Motor neuron (in vitro differentiated cells): ENCODE measurements at places on chromosomes 16 and 17. TPM values are rescaled to one million over a fixed set of nuclear protein-coding genes. Genes with fewer than 3 reads are reported as not detected.

The TGFB1I1 gene
- total RNA-seq, result 14.1 and 18.3 TPM in 2 replicates

The WNT9B gene
- total RNA-seq, result 1.3 and 1.4 TPM in 2 replicates

The C16orf86 gene
- total RNA-seq, result 3.1 TPM in 2 replicates

The COL1A1 gene
- total RNA-seq, result 18.1 and 18.4 TPM in 2 replicates

The FGF11 gene
- total RNA-seq, result 10.6 and 11.4 TPM in 2 replicates

The NT5C3B gene
- 55.6 and 63.3 TPM in 2 replicates for total RNA-seq

GRCh38 chr16:24829153-24829552 is 16.6 kb upstream of the SLC5A11 start:
- ATAC-seq, result no peak

GRCh38 chr16:64196444-64196843 is 925.4 kb downstream of the CDH11 start:
- ATAC-seq, result no peak

DNA sequence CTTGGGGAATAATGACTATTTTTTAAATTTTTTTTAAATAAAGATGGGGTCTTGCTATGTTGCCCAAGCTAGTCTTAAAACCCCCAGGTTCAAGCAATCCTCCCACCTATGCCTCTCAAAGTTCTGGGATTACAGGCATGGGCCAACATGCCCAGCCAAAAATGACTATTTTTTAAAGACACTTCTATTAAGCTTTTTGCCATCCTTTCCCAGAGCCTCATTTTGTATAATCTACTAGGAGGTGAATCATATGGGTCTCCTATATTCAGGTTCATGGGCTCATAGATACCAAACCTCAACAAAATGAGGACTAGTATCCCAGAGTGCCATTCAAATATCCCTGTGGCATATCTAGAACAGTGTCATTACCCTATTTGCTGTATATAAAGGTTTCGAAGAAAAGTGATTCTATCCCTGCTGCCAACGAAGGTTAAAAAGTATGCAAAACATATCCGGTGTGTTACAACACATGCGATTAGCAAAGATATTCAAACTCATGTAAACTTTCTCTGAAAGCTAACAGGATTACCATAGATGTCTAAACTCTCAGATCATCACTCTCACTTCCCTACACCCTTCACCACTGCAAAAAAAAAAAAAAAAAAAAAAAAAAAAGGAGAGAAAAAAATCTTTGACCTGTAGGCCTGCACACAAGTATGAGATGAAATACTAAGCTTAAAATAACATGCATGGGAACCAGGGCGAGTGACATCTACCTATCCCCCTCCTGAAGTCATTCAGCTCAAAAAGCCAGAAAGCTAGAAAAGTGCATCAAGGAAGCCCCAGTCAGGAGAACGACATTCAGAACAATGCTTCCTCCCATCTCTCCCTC is 23.5 kb downstream of the XPO6 start:
- no peak for ATAC-seq

DNA sequence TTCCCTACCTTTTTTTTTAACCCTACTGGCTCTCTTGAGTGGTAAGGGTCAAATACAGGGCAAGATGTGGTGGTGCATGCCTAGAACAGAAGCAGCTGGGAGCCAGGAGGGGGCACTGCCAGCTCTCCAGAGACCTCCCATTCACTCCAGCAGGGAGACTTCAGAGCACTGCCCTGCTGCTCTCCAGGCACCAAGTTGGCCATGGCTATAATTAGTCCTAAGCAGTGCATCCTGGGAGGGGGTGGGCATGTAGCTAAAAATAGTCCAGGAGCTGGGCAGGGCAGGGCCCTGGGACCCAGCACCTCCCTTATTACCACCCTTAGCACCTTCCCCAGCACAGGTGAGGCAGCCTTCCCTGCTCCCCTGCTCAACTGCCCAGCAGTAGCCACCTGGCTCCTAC is 3.5 kb downstream of the CORO6 start:
- no peak for ATAC-seq

- peak; percentile 20 for ATAC-seq
Observed at GRCh38 chr17:44198721-44199552, 747 bp downstream of the ATXN7L3 start.

DNA sequence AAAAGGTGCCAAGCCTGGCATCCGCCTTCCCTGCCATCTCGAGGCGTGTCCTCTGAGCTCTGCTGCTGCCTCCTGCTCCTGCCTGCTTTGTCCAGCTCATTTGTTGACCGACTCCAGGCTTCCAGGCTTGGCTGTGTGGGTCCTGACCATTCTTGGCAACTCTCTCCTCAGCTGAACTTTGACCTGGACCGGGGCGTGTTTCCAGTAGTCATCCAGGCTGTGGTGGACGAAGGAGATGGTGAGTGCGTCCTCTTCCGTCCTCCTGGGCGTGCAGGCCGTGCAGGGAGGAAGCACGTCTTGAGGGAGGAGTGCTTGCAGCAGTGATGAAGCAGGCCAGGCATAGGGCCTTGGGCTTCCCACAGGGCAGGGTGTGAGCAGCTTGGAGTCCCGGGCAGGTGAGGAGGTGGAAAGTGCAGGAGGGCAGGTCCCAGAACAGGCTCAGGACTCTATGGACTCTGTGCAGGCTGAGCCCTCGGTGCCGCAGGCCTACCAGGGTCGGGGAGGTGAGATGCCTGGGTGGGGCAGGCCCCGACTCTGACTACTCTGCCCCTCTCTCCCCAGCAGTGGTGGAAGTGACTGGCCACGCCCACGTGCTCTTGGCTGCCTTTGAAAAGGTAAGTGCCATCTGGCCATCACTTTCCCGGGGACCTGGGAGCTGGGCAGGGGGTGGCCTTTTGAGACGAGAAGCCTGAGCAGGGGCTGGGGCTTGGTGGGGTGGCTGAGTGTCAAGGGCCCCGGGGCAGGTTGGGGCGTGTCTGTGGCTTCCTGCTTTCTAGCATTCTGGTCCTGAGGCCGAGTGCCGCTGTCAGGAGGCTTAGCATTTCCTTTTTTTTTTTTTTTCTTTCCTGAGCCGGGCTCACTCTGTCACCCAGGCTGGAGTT is 28.6 kb upstream of the NUDT16L1 start:
- ATAC-seq, result no peak

DNA sequence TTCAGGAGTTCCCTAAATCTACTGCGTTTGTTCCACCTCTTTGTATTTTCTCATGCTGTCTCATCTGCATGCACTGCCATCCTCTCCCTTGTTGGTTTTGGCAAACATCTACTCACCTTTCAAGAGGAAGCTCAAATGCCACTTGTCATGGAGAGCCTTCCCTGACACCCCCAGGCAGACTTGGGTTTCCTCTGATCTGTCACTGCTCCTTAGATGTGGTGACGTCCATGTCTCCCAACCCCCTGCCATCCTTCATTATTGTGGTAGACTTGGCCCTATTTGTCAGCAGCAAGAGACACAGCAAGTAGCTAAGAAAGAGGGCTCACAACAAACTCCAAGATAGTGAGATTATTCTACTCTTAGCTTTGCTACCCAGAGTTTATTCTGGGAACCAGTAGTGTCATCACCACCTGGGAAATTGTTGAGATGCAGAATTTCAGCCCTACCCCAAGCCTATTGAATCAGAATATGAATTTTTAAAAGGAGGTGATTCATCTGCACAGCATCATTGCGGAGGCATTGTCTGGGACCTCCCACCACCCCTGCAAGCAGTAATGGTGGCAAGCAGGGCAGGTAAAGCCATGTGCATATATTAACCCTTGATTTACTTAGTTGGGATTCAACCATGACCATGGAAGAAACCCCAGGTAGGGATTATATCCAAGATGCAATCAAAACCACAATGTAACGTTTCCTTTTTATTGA is 248.9 kb downstream of the SHISA9 start:
- ATAC-seq, result no peak

DNA sequence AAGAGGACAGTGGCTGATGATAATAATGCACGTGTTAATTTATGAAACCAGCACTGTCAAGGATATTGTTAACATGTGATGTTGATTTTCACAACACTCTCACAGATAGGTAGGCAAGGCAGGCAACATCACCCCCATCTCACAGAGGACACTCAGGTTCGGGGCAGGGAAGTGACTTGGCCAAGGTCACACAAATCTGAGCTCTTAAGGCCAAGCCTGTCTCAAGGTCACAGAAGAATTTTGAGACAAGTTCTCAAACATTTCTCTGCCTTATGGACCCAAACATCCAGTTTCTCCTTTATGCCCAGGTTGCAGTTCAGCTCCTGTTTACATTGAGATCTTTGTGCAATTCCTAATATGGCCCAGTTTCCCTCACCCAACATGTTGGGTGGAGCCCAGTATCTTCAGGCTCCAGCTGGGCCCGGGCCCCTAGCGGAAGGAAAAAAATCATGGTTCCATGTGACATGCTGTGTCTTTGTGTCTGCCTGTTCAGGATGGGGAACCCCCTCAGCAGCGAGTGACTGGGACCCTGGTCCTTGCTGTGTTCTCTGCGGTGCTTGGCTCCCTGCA is 1.3 kb downstream of the SLC2A4 start:
- no peak for ATAC-seq

DNA sequence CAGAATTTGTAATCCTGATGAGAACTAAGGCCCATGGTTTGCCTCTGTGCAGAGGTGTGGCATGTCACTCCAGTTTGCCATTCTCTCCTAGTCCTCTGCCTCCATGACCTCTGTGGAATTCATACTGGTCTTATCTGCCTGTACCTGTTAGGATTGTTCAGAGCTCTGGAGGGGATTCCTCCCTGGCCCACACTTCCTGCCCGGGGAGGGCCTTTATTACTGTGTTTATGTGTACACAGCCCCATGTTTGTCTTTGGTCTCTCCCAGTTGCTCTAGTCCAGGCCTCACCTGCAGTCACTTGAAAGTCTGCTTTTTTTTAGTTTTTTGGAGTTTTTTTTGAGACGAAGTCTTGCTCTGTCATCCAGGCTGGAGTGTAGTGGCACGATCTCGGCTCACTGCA is 36.4 kb downstream of the RHBDL3 start:
- no peak for ATAC-seq

DNA sequence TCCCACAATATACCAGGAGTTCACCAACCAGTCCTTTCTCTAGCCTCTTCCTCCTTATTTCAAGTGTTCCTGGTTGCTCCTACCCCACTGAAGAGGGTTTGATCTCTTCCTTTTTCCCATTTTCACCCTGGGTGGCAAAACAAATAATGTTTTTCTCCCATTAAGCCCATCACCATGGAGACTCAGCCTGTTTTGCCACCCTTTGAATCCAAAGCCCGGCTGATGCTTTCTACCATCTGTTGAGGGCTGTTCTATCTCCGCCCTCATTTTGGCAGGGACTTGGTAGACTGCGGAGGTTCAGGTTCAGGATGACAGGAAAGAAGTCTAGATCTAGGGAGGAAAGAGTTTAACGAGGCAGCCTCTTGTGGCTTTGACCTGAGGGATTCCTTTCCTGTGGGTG is 2.6 kb downstream of the DNAH2 start:
- no peak for ATAC-seq

DNA sequence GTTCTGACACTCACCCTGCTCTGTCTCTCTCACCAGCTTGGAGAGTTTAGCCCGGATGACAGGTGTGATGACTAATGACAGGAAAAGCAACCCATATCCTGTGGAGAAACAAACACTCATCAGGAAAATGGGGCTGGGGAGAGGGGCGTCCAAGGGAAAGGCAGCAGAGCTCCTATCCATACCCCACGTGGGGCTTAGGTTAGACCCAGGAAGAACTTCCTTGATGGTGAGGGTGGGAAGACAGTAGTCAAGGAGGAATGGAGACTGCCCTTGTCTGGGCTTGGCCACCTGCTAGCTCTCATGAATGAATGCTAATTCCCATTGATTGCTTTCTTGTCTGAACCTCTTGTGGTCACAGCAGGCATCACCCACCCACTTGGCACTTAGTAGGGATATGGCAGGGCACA is 3.8 kb downstream of the SLC46A1 start:
- ATAC-seq, result no peak

- no peak for ATAC-seq
Observed at GRCh38 chr16:80984124-80984892, 22.4 kb downstream of the CMC2 start.

- ATAC-seq, result no peak
Observed at GRCh38 chr17:8753976-8754440, 4.3 kb downstream of the SPDYE4 start.

- ATAC-seq, result no peak
Observed at GRCh38 chr16:11143372-11144035, 112.5 kb downstream of the SOCS1 start.

GRCh38 chr17:37299257-37299980 is 76.4 kb upstream of the C17orf78 start:
- peak; percentile 28 for ATAC-seq

DNA sequence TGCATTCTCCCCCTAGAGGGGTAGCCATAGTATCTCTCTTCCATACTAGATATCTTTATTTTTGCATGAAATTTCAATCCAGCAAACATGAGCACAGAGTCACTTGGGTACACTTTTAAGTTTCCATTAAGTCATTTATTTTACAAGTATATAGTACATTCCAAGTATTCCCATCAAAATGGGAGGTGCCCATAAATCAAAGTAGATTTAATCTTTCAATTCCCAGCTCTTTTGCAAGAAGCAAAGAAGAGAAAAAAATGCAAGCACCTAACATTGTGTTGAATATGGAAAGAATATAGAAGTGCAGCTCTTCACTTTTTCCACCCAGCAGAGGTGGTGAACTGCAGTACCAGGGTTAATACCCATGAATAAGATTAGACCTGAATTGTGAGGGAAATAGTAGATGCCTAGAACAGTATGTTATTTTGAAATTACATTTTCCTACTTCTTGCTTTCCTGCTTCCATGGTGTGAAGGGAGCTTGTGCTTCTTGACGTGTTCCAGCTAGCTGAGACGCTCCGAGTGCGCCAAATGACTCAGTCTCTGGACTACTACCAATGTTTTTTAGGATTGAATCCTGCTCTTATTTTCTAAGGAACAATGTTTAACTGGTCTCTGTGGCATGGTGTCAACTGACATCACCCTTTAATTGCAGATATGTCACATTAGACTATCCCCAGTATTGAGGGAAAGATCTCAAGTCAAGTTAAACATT is 151.1 kb upstream of the MAF start:
- peak; percentile 42 for ATAC-seq

DNA sequence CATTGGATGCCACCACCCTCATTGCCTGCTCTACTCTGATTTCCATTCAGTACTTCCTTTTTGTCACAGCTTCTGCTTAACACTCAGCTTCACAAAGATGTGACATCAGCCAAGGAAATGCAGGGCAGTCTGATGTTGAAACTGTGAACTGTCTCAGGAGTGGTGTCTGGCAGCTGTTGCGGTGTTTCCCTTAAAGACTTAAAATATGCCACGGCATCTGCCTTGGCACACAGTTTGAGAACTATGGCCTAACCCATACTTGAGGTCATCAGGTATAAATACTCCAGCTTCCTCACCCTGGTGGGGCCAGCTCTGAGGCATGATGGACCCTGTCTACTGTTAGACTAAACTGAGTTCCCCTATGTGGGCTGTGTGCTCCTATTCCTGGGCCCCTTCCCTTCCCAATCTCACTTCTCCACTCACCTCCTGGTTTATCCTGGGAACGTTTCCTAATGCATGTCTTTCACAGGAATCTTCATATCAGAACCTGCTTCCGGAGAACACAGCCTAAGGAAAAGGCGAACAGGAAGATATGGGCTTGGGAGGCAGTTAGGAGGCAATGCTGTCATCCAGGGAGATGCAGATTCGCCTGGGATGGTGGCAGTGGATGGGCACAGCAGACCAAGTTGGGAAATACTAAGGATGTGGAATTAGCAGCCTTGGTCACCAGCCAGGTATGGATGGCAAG is 96.5 kb downstream of the WSCD1 start:
- no peak for ATAC-seq

- no peak for ATAC-seq
Observed at GRCh38 chr16:87304951-87305350, 12.2 kb downstream of the C16orf95 start.

- no peak for ATAC-seq
Observed at GRCh38 chr17:26774291-26775218, 519.4 kb upstream of the WSB1 start.

- ATAC-seq, result no peak
Observed at GRCh38 chr16:81790830-81791435, 11.8 kb downstream of the PLCG2 start.
